ENCODE measurements at places on chromosomes 2 and 18.

DNA sequence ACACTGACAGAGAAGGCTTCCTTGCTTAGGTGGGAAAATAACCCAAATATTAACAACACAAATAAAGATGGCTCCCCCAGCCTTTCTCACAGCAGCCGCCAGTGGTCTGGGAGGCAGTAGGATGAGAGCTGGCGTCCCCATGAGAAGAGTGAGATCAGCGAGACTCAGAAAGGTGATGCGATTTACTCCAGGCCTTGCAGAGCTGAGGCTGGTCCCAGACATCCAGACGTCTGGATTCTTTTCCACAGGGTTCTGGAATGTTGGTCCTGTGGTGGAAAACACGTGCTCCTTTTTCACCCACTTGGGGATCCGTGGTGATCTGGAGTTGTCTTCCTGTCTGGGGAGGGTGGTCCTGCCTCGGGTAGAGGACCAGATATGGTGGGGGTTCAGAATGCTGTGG, 190.6 kb downstream of the CTIF start:
- no peak for DNase-seq

- no peak for DNase-seq
Observed at GRCh38 chr18:37846996-37847395, 281.4 kb upstream of the CELF4 start.

- no peak for DNase-seq
Observed at GRCh38 chr2:41119489-41119888, 667.6 kb upstream of the SLC8A1 start.

DNA sequence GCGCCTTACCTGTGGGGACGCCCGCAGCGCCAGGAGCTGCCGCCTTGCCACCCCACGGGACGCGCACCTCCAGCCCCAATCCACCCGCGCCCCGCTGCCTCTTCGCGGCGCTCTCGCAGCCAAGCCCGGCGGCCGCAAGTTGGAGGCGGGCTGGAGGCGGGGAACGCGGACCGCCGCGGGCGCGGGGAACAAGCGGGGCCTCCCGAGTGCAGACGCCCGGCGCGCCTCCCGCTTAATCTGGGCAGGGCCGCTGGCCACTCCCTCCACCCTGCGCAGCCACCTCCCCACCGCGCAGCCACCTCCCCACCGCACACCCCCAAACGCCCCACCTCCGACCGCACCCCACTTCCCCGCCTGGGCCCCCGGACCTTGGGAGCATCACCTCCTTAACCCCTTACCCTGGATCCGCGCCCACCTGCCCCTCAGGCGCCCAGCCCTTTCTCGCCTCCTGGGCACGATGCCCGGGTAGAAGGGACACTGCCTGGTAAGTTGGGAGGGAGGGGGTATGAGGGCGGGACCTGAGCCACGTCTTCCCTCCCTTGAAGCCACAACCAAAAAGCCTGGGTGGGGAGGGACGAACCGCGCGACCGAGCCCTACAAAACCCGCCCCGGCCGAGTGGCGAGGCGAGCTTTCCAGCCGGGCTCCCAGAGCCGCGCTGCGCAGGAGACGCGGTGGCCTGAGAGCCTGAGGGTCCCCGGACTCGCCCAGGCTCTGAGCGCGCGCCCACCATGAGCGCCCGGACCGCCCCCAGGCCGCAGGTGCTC, at the start of the genes COL4A3 and COL4A4:
Gene COL4A3, plus strand, starts transcription at position 627 of the 765 bp plus-strand sequence. Its CDS starts 103 bp downstream, at position 730.
Gene COL4A4, minus strand, starts transcription at position 208 of the 765 bp plus-strand sequence. CDS start 16,722 bp downstream, outside the sequence.
- DNase-seq: no peak

DNA sequence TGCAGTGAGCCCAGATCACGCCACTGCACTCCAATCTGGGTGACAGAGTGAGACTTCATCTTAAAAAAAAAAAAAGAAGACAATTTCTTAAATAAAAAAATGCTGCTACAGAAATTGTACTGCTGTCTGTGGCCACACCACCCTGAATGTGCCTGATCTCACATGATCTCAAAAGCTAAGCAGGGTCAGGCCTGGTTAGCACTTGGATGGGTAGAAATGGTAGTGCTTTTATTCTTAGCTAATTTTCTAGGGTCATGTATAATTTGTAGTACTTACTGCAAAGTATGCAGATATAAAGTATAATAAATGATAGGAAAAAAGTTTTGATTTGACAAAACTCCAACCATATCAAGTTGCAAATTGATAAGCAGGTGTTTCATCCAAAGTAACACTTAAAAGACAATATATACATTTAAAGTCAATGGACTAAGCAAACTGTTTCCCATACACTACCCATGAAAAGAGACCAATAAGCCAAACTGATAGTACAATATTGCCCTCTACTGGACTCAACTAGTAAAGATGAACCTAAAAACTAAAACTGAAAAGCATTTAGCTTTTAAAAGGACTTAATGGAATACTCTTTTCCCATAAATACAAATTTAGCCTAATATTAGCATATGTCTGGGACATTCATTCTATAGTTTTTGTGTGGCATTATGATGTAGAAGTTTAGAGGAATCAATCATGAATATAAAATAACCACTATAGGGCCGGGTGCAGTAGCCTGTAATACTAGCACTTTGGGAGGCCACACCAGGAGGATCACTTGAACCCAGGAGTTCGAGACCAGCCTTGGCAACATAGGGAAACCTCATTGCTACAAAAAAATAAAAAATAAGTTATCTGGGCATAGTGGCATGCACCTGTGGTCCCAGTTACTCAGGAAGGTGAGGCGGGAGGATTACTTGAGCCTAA, 18.6 kb upstream of the PEX13 start:
- no peak for DNase-seq

DNA sequence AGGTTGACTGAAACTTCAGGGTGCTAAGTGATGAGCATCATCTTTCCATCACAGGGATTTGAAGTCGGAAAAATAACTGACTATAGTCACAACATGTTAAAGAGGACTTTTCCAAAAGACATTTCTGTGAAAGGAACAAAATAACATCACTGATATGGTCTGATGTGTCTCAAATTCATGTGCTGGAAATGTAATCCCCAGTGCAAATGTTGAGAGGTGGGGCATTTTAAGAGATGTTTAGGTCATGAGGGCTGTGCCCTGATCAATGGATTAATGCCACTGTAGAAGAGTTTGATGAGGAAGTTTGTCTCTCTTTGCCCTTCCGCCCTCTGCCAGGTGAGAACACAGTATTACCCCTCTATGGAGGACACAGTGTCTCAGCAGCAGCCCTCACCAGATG, 95.9 kb downstream of the INO80D start:
- DNase-seq: no peak

DNA sequence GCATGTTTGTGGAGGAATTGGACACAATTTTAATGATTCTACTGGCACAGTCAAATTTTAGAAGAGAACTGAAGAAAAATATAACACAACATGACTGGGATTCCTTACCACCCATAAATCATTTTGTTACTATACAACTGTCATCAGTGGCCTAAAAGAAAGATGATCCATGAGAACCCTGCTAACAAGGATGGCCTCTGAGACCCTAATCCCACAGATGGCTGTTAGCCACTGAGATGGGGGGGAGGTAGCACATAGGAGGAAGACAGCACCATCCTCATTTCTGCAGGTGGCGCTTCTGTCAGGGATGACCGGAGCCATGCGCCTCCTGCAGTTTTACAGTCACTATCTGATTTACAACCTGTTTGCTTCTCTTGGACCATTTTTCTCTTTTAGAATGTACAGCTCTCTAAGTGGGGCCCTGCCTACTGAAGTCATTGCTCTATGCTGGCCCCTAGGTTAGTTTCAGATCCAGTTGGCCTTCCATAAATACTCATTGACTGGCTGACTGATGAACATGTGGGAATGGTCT, 279.8 kb downstream of the NAPG start:
- no peak for DNase-seq

GRCh38 chr2:75480971-75481836, 79.5 kb downstream of the EVA1A start:
- DNase-seq: no peak

- DNase-seq: no peak
Observed at GRCh38 chr2:96772903-96773671, 12.4 kb downstream of the CNNM4 start.
